Activated gamma-delta T cell treated with anti-CD3 and anti-CD28 coated beads, Interleukin-2, amount 50 U/mL, for 16 hours (primary cell): ENCODE measurements at places on chromosomes 1 and 21.

- no peak for DNase-seq
Observed at GRCh38 chr1:41005876-41006275, 15.6 kb downstream of the SLFNL1 start.

- no peak for DNase-seq
Observed at GRCh38 chr1:31222176-31222575, 17.5 kb downstream of the NKAIN1 start.

DNA sequence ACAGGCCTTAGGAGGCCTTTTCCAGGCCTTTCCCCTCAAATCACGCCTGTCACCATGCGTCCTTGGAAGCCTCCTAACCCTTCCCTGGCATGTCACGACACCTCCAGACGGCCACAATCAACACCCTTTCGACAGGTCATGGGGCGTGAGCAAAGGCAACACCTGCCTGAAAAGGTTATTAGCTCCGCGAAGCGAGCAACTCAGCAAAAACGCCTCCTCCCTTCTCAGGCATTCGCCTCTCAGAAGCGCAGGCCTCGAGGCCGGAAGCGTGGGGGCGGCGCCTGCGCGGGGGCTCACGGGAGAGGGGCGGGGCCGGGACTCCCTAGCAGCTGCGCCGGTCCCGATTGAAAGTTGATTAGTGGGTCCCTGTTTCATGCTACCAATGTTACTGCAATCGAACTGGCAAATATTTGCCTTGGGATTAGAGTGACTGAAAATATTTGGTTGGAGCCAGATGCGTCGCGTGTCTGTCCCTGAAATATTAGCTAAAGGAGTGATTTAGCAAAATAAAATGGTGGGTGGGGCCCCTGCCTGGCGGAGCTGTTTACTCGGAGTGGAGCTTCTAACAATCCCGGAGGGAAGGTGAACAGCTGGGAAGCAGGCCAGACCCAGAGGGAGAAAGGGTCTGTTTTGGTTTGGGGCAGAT, 44.9 kb downstream of the GFI1 start:
- no peak for DNase-seq

GRCh38 chr1:9028921-9029705, 2.9 kb upstream of the SLC2A7 start:
- DNase-seq = no peak

- DNase-seq = no peak
Observed at GRCh38 chr1:108149796-108150467, 50.2 kb downstream of the SLC25A24 start.

DNA sequence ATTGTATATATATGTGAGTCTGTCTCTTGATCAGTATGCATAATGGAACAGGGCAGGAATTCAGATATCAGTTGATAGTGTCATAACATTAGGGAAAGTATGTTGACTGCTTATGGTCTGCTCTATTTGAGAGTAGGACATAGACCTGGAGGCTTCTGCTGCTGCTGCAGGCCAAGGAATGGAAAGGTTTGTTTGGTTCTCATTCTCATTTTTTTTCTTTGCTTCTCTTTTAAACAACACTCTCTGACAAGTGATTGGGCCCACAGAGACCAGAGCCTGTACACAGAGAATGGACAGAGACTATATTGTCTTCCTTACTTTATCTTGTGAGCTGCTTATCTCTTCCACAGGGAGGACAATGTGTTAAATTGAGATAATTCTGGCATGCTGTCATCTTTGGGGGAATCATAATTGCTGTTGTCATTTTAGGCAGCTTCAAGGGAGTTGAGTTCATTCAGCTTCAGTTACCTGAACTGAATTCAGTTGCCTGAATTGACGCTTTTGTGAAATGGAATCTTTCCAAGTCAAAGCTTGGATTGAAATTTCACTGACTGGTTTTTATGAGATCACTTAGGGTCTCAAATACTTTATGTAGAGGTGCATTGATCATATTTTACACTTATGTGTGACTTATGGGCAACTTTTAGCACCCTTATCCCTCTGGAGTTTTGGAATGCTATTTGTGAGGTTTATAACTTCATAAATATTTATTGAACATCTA, 16.9 kb downstream of the CAP1 start:
- DNase-seq = no peak

DNA sequence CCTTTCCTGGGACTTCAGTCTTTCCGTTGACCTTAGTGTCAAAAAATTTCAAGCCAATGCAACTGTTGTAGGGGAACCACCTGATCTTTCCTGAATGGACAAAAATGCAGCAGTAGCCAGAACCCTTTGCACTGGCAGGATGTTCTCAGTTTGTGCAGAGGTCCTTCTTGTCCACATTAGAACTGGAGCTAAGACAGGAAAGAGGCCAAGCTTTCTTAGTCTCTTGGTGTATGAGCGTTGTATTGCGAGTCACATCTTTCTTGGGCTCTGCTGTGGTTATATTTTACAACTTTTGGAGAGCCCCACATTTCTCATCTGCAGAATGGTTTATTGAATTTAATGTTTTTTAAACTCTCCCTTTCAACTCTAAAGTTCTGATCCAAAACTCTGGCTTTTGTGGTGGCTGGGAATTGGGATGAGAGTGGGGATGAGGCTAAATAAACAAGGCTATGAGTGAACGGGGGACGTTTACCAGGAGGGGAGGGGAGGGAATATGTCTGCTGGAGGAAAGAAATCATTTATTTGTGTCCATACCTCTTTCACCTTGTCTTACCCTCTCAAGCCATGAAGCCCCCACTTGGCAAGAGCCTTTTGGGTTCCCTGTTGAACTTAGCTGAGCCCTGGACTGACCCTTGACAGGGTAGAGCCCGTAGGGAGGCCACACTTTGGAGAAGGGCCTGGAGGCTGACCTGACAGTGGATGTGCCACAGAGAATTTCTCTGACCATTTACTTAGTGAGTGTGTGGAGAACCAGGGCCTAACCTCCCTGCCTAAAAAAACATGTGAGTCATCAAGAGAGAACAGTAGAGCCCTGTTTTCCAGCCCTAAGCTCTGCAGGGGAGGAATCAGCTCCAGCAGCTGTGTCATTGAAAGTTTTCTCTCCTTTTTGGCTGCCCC, 586 bp downstream of the CHI3L2 start:
- no peak for DNase-seq

DNA sequence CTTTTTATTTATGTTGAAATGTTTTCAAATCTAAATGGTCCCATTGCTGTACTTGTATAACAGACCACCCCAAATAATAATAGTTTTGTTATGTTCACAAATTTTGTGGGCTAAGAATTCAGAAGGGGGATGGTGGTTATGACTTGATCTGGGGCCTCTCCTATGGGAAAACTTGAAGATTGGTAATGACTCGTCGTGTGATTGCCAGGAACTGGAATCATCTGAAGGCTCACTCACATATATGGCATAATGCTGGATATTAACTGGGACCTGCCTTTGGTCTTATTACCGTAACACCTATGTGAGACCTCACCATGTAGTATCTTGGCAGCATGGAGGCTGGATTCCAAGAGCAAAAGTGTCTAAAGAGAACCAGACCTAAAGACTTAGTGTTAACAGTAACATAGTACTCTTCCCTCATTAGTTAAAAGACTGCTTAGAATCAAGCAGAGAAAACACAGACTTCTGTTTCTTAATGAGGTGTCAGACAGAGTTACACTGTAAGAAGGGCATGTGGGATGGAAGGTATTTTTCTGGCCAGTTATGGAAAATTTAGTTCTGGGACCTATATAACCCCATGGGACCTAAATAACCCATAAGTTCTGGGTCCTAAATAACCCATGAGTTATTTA, 11.9 kb downstream of the LYPLAL1 start:
- no peak for DNase-seq

DNA sequence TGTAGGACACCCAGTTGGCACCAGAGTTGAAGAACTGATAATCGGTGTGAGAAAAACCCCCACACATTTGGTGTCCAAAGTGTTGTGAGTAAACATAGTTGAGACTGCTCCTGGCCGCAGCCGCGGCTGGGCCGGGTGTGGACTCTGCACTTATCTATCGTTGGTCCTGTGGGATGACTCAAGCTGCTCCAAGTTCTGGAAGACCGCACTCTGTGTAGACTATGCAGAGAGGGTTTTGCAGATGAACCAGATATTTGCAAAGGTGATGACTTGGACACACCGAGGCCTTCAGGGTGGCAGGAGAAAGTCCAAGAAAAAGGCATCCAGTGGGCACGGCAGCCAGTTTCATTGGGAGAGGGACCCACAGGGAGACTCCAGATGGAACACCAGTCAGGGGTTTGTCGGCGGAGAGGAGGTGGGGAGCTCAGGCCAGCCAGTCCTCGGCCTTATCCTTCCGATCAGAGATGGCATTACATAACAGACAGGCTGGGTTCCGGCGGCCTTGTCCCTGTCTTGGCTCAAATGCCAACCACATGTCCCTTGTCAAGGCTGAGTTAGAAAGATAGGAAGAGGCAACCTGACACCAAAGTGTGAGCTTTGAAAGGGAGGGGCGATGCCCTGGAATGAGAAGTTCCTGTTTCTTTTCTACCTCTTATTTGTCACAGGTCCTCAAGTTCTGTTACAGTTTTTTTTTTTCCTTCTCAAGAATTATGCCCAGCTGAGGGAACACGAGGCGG, 21.1 kb downstream of the C2CD2 start:
- no peak for DNase-seq

DNA sequence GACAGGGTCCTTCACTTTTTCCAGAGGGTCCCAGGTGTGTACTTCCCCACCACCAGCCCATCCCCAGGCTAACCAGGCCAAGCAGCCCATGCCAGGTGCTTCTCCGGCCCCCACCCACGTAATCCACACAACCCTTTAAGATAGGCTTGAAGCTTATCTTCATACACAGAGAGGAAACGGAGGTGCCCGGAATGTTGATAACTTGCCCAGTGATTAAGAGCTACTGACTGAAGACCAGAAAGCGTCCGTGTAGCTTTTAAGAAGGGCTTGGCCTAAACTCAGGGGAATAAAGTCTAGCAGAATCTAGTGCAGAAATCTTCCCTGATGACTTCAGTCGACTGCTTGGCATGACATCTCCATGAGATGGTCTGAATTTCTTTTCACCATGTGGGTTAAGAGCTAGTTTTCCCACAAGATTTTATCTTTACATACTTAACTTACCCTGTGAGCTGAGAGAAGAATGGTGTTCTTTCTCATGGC, 138.7 kb downstream of the GALNT2 start:
- no peak for DNase-seq

DNA sequence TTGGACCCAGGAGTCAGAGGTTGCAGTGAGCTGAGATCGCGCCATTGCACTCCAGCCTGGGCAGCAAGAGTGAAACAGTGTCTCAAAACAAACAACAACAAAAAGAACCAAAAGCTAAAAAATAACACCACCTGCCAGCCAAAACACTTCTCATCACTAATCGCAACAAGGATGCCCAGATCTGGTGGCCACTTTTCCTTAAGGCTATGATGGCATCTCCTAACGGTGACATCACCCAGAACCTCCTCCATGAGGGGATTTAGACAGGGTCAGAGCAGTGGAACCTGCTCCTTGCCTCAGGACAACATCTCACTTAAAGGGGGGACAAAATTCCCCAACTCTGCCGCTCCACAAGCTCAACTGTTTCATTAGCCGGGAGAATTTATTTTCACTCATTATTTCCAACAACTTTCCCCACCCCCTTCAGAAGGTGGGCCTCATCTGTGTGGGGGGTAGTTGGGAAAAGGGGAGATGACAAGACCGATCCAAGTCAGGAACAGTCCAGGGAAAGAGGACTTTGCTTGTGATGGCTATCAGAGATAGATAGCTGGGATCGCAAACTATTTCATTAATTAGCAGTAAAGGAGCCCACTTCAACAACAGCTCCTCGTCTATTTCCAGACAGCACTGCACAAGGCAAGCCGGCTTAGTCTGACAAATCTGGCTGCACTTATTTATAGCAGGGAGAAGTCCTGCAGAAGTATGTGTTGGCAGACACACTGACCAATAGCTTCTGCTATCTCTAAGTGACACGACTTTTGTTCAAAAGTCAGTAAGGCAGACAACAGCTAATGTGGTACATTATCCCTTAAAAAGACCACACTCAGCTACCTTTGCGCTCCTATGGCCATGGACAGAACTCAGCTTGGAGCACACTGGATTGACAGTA, 2.6 kb downstream of the PABPC4 start:
- no peak for DNase-seq

- DNase-seq = no peak
Observed at GRCh38 chr1:93667642-93668041, 14.0 kb downstream of the BCAR3 start.

DNA sequence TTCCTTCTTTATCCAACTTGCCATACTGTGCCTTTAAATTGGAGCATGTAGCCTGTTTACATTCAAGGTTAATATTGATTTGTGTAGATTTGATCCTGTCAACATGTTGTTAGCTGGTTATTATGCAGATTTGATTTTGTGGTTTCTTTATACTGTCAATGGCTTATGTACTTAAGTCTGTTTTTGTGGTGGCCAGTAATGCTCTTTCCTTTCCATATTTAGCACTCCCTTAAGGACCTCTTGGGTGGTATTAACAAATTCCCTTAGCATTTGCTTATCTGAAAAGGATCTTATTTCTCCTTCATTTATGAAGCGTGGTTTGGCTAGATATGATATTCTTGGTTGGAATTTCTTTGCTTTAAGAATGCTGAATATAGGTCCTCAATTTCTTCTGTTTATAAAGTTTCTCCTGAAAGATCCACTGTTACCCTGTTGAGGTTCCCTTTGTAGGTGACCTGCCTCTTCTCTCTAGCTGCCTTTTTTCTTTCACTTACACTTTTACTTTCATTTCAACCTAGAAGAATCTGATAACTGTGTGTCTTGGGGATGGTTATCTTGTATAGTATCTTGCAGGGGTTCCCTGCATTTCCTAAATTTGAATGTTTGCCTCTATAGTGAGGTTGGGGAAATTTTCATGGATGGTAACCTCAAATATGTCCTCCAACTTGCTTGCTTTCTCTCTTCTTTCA, 86.9 kb upstream of the NEGR1 start:
- DNase-seq = no peak

GRCh38 chr1:94095112-94095637, 25.8 kb downstream of the ABCA4 start:
- no peak for DNase-seq

DNA sequence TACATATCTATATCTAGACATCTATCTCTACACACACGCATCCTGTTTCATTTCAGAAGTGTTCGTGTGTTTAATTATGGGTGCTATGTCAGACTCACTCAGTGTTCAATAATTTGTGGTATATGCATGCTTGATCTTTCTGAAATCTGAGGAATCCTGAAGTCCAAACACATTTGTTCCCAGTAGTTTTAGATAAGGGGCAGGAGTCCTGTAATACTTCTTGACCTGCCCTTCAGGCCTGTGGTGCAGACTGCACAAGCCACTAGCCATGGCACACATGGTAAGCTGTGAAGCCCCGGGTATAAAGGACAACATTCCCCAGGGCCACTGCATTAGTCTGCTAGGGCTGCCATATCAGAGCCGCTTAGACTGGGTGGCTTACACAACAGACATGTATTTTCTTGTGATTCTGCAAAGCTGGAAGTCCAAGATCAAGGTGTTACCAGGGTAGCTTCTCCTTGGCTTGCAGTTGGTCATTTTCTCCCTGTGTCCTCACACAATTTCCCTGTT, 267.2 kb downstream of the RHOU start:
- no peak for DNase-seq

GRCh38 chr1:167186771-167187170, 33.9 kb upstream of the POU2F1 start:
- no peak for DNase-seq

DNA sequence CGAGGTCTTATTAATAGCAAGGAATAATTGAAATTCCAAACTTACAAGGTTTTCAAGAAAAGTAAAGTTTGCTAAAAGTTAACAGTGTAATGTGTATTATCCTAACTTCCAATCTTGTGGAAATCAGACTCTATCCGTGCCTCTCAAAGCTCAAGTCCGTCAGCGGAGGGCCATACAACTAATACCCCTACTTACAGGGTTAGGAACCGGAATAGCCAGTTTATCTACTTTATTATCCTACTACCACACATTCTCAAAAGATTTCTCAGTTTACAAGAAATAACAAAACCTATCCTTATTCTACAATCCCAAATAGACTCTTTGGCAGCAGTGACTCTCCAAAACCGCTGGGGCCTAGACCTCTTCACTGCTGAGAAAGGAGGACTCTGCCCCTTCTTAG, 457.8 kb downstream of the PTPRC start:
- DNase-seq = no peak
